Thoracic aorta (tissue), 2 donors: ENCODE measurements at places on chromosomes 2 and 18. TPM values are rescaled to one million over a fixed set of nuclear protein-coding genes. Genes with fewer than 3 reads are reported as not detected.

DNA sequence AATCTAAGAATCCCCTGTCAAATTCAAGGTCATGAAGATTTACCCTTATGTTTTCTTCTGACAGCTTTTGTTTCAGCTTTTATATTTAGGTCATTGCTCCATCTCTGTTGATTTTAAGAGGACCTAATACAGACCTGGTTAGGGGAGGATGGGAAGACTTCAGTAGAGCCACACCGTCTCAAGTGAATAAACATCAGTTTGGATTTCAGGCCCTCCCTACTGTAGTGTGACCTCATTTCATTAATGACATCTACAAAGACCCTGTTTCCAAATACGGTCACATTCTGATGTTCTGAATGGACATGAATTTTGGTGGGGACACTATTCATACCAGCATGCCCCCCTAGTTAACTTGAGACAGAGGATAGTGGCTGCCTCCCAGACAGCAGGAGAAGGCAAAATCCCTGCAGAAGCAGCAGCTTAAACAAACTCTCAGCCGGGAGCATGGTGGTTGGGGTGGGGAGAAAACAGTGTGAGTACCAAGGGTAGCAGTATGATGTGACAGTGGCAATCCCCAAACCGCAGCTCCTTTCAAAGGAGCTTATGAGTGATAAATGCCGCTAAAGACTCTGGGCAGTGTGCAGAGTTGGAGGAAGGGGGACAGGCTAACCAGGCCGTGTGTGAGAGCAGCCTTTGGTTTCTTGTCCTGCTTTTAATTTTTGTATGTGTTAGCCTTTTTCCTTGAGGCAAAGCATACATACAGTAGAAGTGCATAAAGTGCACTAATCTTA, 65.9 kb upstream of the TNP1 start:
- no peak for DNase-seq

- no peak for DNase-seq
Measured at GRCh38 chr2:62363166-62363565, 142.8 kb downstream of the TMEM17 start.

DNA sequence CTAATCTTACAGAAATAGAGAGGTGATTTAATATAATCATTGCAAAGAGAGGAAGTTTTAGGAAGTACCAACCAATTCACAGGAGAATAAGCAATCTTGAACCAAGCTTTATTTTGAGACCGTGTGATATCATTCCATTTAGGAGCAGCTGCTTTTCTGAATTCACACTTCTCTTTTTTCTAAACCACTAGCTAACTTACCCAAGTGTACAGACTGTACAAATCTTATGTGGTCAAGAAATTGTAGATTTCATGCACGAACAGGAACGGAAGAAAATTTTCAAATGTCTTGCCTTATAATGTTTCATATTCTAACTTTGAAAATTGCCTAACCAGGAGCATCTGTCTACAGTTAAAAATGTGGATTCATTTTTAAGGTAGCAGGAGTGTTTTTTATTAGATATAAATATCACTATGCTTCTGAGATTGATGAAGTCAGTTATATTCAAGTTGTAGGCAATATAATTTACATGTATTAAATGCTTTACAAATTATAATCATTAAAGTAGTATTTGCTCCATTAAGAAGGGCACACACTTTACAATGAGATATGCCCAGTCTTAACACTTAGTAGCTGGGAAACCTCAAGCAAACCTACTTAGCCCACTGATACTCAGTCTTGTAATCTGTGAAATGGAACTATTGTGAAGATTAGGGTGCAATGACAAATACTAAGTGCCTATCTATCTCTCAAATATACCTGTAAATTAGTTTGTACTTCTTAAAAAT, 302.2 kb upstream of the STON1 start:
- no peak for DNase-seq

DNA sequence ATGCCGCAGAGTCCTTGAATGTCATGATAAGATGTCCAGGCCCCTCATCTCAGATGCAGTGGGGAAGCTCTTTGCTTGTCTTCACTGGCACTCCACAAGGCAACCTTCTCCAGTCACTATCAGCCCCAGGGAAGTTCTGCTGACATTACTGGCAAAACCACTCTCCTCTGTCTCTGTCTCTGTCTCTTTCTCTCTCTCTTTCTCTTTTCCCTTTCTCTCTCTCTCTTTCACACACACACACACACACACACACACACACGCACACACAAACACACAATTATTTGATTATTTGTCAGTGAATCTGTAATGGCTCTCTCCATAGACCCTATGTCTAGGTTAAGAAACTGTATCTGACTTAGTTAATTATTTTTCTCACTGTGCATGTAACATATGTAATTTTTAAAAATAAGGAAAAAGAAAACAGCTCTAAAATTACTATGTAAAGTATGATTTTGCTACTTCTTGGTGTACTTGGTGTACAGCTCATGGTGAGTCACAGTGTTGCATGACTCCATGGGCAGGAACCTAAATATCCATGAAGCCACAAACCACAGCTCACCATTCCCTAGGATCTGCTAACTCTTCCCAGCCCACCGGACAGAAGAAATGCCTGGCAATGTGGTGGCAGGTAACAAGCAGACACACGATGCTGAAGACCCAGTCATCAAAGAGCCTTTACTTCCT, 594.9 kb upstream of the ID2 start:
- DNase-seq: no peak

DNA sequence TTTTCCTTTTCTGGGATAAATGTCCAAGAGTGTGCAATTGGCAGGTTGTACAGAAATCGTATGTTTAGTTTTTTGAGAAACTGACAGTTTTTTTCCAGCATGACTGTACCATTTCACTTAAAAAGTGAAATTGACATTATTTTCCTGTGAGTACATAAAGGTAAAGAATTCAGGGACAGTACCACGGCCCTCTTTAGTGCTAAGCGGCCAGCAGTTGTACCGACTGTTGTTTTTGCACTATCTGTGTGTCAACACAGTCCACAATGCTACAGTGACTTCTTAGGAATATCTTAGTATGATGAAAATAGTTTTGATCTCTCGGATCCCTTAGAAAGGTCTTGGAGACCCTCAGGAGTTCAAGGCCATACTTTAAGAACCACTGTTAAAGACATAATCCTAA, 2.6 kb downstream of the LIMS1 start:
- DNase-seq: no peak

The PDE1A gene
- total RNA-seq: 35.2 TPM

DNA sequence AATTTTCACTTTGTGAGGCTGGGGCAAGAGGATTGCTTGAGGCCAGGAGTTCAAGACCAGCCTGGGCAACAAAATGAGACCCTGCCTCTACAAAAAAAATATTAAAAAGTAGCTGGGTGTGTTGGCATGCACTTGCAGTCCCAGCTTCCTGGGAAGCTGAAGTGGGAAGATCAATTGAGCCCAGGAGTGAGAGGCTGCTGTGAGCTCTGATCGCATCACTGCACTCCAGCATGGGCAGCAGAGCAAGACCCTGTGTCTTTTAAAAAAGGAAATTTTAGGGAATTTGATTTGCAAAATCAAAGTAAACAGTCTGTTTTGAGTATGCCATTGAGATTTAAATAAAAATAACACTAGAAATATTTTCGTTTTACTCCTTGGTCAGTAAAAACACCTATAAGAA, 27.4 kb downstream of the ATG16L1 start:
- DNase-seq: no peak

The ASXL3 gene
- 7.3 TPM for total RNA-seq

The GKN2 gene
- 9.7 TPM for total RNA-seq

- no peak for DNase-seq
Measured at GRCh38 chr2:224022486-224022885, 16.6 kb downstream of the SERPINE2 start.

- DNase-seq: no peak
Measured at GRCh38 chr2:105102963-105103421, 65.1 kb downstream of the MRPS9 start.

- no peak for DNase-seq
Measured at GRCh38 chr2:163121483-163121882, 282.9 kb upstream of the KCNH7 start.

GRCh38 chr18:30486856-30487255, 555.7 kb downstream of the DSC3 start:
- no peak for DNase-seq

DNA sequence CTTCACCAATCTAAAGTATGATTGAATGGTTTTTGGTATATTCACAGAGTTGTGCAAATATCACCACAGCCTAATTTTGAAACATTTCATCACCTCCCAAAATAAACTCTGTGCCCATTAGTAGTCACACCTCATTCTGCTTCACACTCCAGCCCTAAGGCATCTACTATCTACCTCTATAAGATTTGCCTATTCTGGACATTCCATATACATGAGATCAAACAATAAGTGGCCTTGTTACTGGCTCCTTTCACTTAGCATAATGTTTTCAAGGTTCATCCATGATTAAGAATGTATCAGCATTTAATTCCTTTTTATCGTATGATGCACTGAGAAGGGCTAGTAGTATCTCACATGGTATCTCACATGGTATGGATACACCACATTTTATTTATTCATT, 204.6 kb upstream of the SMAD7 start:
- DNase-seq: no peak

The ATP8B1 gene
- 68.7 TPM for total RNA-seq

DNA sequence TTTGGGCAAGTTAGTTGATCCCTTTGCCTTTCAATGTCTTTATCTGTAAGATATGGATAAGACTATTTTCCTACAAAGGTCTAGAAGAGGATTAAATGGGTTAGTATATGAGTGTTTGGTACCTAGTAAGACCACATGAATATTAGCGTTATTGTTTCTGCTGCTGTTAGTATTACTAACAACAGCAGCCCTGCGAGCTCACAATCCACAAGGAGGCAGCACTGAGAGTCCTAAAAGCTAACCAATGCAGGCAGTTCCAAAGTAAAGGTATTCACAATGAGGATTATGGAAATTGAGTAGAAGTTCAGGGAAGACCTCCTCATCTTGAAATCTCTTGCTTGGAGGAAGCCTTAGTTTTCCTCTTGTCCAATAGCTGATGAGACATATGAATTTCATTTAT, 248.9 kb downstream of the TDRD15 start:
- DNase-seq: no peak

DNA sequence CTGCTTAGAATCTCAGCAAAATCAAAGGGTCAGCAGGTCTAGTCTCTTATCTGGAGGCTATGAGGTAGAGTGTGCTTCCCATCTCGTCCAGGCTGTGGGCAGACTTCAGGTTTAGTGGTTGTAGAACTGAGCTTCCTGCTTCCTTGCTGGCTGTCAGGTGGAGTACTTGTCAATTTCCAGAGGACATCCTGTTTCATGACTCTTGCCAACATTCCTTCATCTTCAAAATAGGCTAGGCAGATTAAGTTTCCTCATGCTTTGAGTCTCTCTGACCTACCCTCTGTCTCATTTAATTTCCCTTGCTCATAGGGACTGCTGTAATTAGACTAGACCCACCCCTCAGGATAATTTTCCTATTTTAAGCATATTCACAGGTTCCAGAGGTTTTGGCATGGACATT, 562.6 kb downstream of the SPAG16 start:
- no peak for DNase-seq

The LINC00305 gene
- total RNA-seq: not detected

The LRATD1 gene
- 4.1 TPM for total RNA-seq

DNA sequence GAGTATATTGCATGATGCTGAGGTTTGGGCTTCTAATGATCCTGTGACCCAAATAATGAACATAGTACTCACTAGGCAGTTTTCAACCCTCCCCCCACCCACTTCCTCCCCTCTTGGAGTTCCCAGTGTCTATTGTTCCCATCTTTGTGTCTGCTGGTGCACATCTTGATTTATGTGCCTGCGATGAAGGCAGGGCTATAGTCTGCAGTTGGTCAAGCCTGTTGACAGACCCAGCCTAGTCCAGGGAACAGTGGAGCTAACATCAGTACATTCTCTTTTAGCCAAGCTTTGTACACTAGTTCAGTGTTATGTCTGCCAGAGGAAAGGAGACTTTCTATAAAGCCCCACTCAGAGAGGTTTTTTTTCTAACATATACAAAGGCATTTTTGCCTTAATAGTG, 287.6 kb downstream of the CPS1 start:
- no peak for DNase-seq

The GBX2 gene
- total RNA-seq: not detected

- DNase-seq: no peak
Measured at GRCh38 chr2:116467243-116467642, 1347.2 kb upstream of the DDX18 start.

DNA sequence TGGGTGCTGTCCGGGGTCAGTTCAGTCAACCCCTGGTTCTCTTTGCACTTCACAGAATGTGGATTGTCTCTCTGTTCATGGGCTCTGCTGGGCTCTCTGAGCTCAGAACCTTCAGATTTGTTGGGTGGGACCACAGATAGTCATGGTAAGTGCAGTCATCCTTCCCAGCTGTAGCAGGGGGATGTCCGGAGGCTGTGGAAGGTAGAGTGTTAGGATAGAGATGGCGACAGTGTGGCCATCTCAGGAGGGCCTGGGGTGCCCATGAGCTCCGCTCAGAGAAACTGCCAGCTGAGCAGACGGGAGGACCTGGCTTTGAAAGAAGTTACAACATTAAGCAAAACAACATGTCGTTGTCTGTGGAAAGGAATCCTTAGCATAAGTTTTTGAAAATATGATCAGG, 149.8 kb downstream of the FAM210A start:
- no peak for DNase-seq

DNA sequence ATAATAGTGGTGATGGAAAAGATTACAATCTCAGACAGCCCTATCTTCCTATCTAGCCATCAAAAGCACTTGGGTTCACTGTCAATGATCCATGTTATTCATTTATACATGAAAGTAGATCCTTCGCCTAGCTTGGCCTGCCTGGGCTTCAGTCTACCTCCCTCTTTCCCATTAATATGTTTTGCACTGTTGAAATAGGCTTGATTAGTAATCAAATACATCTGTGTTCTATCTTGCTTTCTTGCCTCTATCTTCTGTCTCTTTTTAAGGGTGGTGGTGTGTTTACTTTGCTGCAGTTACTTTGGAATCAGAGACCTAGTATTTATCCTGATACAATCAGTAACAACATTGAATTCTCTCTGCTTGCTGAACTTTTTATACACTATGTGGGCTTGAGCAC, 521.2 kb downstream of the TNS1 start:
- no peak for DNase-seq
